Activated CD4-positive, alpha-beta T cell treated with anti-CD3 and anti-CD28 coated beads, Interleukin-2, Interleukin-4, amounts not matched to agents 100 ng/mL and 50 ng/mL, durations not matched to agents 16 hours and 8 hours (primary cell): ENCODE measurements at places on chromosomes 1 and 21.

GRCh38 chr21:20030390-20030789 lies 967.8 kb upstream of the NCAM2 start:
- DNase-seq: no peak

DNA sequence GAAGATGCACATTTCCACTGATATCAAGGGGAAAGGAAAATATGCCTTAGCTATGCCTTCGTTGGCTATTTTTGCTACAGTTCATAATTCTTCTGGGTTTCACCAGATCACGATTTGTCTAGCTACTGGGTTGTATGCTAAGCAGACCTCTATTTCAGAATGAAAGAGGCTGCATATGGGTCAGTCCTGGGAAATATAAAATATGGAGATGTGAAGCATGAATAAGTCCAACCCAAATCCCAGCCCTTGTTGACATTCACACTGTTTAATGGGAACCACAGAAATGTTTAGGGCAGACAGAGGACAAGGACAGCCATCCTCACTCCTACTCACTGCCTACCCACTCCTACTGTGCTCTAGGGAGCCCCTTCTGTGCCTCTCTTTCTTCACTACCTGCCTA lies 343.2 kb upstream of the CAMK1G start:
- no peak for DNase-seq

- no peak for DNase-seq
Observed at GRCh38 chr1:87402241-87403002, 73.7 kb downstream of the LMO4 start.

DNA sequence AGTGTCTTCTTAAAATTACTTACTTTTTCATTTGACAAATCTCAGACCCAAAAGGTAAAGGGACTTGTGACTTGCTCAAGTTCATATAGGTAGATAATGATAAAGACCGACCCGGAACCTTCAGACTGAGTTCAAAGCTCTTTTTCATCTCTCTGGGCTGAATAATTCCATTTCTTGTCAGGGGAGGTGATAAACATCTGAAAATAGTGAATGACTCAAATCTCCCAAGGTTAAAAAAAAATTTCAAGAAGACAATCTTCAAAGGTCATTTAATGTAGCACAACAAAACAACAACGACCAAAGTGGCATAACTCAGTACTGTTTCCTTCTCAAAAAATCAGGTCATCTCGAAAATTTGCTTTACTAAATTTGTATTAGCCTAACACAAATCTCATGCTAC lies 20.6 kb downstream of the LUZP1 start:
- DNase-seq: peak; percentile 40

- no peak for DNase-seq
Observed at GRCh38 chr1:57003398-57004139, 37.8 kb upstream of the C8B start.

DNA sequence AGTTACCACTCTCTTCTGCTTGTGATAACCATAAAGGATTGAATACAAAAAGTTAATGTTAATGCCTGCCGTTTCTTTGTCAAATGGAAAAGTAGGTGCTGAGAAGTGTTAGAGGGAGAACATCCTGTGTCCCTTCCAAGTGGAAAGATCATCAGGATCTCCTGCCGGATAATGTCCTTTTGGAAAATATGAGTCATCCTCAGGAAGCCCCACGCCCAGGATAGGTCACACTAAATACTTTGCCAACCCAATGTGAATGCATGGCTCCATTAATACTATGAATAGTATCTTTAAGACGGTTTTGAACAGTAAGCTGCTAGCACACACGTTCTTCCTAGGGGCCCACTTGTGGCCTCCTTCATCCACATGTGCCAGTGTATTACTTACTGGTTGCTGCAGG lies 279.5 kb downstream of the ZNF326 start:
- DNase-seq: no peak

DNA sequence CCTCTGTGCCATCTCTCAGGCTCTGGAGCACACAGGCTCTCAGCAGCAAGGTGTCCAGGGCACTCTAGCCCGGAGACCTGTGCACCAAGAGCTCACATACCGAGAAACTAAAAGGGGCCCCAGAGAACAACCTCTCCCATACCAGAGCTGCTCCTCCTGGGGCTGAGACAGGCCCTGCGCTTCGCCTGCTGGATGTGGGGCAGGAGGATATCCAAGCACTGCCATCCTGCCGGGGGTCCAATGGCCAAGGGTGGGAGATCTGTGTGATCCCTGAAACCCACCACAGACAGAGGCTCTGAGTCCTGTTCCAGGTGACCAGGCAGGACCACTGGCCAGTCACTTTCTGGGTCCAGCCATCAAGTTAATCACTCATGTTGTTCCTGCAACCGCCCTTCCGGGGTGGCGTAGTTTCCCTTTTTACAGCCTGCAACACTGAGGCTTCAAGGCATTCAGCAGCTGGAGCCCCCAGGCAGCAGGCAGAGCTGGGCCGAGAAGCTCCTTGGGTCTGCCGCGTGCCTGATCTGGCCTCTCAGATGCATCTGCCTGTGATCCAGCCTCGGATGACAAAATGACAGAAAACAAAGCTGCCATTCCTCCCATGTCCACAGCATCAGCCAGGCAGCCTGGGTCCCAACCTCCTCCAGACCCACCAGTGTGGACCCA lies 36.7 kb upstream of the ACTRT2 start:
- no peak for DNase-seq

DNA sequence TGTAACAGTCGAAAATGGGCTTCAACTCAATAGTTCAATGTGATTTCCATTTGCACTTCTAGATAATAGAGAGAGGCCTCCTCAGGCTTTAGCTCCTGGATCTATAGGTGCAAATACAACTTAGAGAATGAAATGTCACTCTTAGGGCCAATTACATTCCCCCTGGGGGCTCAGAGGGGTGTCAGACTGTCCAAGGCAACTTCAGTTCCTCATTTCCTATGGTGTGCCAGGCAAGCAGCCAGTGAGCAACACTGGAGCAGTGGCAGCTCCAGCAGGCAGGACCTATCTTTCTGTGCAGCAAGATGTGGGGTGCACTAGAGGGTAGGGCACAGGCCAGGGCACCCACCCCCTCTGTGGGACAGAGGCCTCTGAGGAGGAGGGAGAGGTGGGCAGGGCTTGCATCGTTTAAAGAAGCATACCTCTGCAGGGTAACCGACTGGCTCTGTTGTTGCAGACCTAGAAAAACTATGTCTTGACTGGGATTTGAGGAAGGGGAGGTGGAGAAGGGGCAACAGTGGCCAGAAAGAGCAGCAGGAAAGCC lies 97.3 kb downstream of the SUSD4 start:
- DNase-seq: no peak
